DMS79 (cell line): ENCODE measurements at places on chromosomes 5 and 9.

DNA sequence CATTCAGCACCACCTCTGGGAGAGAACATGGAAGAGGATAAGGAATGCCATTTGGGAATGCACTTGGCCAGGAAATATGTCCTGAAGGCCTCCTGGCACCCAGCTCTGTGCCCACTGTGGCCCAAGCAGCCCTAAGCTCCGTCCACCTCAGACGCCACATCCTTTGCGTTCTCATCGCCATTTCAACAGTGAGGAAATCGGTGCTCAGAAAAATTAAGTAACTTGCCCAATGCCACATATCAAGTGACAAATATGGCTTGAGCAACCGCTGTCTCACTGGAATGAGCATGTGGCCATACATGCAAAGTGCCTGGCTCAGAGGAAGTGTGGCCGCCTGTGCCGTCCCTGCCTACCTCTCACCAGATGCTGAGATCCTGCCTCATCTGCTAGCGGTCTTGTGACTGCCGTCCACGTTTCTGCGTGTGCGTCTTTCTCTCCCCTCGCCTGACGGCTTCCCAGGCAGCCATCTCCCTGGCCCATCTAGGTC, 984 bp upstream of the DOK3 start:
- DNase-seq = no peak

DNA sequence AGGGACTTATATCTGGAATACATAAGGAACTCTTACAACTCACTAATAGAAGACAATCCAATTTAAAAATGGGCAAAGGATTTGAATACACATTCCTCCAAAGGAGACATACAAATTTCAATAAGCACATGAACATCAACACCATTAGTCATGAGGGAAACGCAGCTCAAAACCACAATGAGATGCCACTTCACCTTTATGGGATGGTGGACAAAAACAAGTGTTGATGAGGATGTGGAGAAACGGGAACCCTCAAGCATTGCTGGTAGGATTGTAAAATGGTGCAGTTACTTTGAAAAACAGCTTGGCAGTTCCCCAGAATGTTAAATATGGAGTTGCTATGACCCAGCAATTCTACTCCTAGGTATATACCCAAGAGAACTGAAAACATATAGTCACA, 72.7 kb upstream of the IER5L start:
- DNase-seq = no peak

DNA sequence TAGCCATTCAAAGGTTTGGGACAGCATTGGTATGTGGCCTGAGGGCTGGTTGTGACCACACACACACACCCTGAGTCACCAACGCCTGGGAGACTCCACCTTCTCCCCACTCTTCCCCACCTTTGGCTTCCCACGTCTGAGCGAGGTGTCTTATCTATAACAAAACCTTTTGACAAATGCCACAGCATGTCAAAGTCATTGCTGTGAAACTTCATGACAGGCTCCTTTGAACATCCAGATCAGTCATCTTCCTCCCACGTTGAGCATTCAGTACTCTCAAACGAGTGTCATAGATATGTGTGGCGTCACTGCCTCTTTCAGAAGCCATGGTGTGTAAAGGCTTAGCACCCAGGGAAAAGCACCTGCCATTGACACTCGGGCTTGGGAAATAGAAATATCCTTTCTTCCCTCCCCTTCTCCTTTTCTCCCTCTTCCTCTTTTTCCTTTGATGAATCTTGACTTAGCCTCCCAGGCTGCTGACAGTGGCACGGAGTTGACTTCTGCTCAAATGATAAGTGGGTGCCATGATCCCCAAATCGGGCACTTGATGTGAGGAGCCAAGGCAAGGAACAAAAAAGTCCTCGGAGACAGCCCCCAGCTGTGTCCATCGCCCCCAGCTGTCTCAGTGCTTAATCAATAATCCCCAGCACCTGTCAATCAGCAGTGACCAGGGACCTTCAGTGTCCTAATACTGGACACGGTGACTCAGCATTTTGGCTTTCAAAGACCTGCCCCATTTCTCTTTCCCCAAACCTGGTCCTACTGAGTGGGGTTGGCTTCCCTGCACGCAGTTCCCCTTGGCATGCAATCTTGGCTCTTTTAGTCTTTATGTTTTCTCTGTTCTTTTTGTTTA, 114.8 kb downstream of the FGF18 start:
- DNase-seq = no peak

DNA sequence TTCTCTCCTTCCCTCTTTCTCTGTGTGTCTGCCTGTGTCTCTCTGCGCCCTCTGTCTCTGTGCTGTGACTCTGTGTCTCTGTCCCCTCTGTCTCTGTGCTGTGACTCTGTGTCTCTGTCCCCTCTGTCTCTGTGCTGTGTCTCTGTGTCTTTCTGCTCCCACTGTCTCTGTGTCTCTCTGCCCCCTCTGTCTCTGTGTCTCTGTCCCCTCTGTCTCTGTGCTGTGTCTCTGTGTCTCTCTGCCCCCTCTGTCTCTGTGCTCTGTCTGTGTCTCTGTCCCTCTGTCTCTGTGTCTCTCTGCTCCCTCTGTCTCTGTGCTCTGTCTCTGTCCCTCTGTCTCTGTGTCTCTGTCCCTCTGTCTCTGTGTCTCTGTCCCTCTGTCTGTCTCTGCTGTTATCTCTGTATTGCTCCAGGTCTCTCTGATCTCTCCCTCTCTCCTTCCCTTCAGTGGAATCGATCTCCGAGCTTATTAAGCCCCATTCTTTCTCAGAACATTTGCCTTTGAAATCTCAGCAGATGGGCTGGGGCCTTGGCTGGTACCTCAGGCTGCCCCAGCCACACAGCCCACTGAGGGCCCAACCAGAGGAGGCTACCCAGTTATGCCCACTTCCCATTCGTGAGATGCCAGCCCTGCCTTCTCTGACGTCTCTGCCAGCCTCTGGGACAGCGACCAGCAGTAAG, 33.4 kb upstream of the FIBCD1 start:
- no peak for DNase-seq

DNA sequence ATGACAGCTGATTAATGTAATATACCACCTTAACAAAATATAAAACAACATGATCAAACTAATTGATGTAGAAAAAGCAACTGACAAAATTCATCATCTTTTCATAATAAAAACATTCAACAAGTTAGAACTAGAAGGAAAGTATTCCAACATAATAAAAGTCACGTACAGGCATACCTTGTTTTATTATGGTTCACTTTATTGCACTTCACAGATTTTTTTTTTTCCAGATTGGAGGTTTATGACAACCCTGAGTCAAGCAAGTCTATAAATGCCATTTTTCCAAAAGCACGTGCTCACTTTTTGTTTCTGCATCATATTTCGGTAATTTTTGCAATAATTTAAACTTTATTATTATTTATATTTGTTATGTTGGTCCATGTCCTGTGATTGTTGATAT, 1120.3 kb downstream of the PTPRD start:
- DNase-seq = no peak

- DNase-seq = no peak
Measured at GRCh38 chr9:113675475-113675941, 200.6 kb upstream of the ZNF618 start.

GRCh38 chr5:92909602-92909962, 671.4 kb downstream of the NR2F1-AS1 start:
- DNase-seq = no peak

DNA sequence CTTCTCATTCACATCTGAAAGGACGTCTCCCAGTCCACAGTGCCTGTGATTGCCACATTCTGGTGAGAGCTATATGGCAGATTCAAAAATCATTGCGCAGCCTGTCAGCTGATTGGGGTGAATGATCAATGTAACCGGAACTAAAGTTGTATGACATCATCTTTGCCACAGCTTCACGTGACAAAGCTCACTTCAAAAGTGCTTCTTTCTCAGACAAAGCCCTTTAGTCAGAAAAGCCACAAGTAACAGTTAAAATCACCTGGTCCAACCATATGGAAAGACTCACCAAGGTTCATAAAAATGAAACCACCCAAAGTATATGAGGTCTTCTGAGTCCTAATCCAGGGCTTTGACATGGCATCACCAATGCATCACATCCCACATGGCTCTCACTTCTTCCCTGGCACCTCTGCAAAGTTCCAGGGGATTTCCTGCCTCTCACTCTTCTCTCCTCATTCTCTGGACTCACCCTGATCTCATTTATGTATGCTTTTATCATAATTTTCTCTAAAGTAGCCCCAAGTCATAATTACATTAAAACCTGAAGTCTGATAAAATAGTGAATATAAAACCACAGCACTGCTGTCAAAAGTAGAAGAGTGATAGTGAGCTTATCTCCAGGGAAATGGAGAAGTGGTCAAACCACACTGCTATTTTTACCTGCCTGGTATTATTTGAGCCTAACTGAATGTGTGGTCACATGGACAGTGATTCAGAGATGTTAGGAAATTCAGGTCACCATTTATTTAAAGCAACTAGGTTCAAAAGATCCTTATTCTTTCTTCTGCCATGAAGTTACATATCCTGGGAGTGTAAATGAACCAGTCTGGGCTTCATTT, 193.1 kb upstream of the PTGER4 start:
- DNase-seq = no peak

GRCh38 chr5:170420806-170421412, 31.7 kb upstream of the KCNMB1 start:
- DNase-seq = no peak

DNA sequence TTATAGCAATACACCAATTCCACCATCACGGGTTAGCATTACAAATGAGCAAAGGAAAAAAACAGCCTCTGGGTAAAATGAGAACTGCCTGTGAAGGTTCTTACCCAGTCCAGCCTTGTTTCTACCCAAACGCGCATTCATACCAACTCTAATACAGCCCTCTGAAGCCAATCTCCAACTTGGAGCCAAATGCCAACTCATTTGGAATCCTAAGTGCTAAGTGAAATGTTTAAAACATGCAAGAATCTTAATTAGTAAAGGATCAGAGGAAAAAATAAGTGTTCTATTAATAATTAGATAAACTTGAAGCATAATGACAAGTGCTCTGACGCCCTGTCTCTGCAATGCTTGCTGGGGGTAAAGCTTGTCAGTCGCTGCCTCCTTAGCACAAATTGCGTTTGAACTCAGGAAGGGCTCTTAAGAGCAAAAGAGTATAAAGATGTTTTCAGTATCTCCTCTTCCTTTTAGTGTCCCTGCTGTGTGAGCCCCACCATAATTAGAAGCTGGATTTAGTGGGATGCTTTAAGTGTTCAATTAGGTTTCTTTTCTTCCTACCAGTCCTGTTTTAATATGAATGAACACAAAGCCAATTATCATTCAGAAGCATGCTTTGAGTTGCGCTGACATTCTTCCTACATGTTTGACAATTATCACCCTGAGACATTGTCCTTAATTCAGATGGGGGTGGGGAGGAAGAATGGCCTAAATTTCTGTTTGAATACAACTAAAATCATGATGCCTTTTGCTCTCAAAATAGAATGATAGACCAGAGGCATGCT, 537.6 kb downstream of the DTWD2 start:
- no peak for DNase-seq

GRCh38 chr9:22649384-22649783, 202.8 kb downstream of the DMRTA1 start:
- DNase-seq = no peak

DNA sequence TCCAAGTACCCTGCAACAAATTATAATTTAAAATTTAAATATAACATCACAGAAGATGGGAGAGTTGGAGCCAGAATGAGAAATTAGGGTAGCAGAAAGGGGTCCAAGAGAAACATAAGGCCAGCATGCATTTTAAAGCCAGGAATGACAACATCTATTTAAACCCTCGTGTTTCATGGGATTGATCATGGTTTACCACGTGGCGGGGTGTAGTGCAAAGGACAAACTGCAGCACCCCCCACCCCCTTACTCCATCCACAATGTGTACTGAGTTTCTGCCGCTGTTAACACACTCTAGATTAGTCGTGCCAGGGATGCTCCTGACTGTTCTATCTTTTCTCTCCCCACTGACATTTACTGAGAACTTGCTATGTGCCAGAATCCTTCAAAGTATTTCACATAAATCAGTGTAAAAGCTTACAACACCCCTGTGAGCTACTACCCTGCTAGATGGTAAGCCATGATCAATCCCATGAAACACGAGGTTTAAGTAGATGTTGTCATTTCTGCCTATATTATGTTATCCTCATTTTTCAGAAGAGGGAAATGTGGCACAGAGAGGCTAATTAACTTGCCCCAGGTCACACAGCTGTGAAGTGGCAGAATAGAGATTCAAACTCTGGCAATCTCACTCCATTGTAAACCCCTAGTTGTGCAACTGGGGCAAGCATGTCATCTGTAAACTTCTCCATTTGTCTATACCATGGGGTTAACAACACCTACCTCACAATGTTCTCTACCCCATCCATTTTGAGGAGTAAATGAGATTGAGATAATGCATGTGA, 136.3 kb downstream of the ENTREP1 start:
- no peak for DNase-seq

GRCh38 chr5:64914396-64914795, 145.7 kb downstream of the CWC27 start:
- no peak for DNase-seq

- DNase-seq = no peak
Measured at GRCh38 chr5:72387985-72388384, 67.8 kb downstream of the PTCD2 start.

GRCh38 chr9:132854832-132855231, 23.3 kb downstream of the AK8 start:
- DNase-seq = no peak

DNA sequence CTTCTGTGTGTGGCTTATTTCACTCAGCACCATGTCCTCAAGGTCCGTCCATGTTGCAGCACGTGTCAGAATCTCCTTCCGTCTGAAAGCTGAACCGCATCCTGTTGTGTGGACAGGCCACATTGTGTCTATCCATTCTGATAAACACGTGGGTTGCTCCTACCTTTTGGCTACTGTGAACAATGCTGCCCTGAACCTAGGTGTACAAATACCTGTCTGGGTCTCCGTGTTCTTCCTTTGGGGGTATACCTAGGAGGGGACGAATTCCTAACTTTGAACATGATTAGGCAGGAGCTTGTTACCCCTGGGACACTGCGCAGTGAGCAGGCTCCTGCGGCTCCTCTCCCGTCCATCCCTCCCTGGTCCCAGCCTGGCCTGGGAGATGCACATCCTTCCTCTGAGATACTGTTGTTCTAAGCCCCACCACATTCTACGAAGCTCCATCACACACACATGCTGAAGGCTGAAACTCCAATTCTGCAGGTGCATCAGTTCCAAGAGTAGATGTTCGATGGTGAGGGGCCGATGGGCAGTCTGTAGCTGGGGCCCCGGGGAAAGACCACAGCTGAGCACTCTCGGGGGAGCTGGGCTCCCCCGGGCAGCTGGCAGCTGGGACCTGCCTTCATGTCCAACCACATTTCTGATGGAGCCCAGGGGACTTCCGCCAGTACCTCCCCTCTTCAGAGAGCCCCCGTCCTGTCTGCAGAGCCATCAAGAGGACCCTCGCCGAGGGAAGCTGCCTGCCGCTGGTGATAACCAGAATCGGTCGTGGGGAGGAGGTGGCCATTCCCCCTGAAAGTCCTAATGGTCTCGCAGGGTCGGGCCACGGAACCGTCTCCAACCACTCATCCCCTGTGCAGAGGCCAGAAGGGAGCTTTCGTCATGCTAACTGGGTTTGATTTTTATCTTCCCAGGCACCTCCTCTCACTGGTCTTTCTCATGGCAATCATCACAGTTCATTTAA, 120.9 kb downstream of the COL23A1 start:
- no peak for DNase-seq

GRCh38 chr5:5544094-5544663, 121.7 kb downstream of the ICE1 start:
- peak; percentile 12 for DNase-seq

GRCh38 chr5:39774605-39775004, 349.8 kb upstream of the DAB2 start:
- DNase-seq = no peak
